WTC11 (cell line): ENCODE measurements at places on chromosomes 7 and 10. TPM values are rescaled to one million over a fixed set of nuclear protein-coding genes. Genes with fewer than 3 reads are reported as not detected.

- DNase-seq = no peak
Observed at GRCh38 chr10:4352414-4352961, 473.5 kb upstream of the AKR1E2 start.

Gene SVIL
- total RNA-seq = 27.1 to 28.7 TPM (median 28.0 TPM) in 3 replicates

Gene DMBT1
- 0.09 to 0.18 TPM (median 0.13 TPM) in 3 replicates for total RNA-seq

DNA sequence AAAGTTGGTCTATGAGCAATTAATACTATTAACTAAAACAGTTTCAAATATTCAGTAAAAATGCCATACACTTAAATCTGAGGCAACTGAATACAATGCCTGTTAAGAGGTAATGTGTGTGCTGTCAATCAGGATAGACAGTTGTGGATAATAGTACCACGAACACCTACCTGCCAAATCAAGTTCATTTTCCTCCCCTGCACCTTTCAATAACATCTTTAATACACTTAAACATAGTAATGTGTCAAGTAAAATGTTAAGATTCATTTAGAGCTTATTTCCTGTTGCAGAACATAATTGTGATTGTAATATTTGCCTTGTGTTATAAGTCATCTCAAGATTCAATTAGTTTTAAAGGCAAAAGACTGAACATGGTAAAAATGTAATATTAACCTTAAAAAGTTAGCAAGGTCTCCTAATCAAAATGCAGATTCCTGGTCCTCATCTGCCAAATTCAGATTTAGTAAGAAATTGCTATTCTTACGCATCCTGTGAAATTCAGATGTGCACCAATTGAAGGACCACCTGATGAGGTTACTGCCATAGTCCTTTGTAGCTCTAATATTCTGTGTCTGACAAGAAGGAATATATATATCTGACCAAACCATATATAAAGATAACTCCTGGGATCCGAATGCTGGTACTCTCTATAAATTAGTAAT is 37.1 kb downstream of the COL1A2 start:
- no peak for DNase-seq

DNA sequence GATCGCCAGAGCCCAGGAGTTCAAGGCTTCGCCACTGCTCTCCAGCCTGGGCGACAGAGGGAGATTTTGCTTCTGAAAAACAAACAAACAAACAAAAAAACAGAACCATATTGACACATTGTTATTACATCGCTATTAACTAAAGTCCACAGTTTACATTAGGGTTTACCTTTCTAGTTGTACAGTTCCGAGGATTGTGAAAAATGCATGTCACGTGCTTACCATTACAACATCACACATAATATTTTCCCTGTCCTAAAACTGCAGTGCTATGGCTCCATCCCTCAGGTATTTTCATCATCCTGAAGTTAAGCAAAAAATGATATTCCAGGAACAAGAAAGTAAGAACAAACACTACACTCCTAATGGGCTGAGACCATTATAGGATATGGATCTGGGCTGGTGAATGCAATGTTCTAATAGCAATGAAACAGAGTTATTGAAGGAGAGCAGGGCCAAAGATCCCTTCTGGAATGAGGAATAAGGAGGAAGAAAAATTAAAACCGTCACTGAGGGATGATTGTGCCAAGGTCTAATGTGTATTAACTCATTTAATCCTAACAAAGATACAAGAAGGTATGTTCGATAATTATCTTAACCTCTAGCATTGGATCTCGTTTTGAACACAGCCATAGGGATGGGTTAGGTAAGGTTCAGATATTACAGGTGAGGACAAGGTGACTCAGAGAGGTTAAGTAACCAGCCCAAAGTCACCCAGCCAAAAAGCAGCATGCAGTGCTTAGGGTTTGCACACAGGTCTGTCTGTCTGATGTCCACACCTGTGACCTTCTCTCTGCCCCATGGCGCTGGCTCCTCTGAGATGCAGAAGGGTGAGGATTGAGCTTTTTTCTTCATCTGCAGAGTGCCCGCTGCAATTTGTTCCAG is 14.0 kb upstream of the CUX1 start:
- no peak for DNase-seq

Gene OR2A42
- 0.20 to 0.37 TPM (median 0.27 TPM) in 3 replicates for total RNA-seq

Gene LARP4B
- total RNA-seq = 83.0 to 91.5 TPM (median 87.1 TPM) in 3 replicates

GRCh38 chr10:96230527-96230926 is 40.8 kb downstream of the BLNK start:
- DNase-seq = no peak

DNA sequence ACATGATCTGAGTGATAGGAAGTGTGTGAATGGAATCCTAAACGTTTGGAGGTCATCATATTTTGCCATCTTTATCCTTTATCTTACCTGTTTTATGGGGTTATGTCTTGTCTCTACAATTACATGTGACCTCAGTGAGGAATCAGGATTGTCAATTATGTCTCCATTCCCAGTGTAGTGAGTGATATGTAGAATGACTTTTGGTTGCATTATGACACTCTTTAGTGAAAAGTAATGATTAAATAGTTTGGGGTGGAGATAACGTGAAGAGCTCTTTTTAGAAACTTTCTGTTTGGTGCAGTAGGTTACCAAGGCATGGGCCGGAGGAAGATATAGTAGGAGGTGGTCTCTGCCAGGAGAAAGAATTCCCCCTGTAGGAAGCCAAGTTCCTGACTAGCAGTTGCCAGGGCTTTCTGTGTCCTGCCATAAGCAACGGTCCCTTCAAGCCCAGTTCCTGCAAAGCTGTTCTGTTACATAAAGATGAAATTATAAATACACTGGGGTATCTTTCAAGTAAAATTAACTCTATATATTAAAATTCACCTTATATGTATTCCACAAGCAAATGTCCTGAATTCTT is 228.2 kb downstream of the NSUN6 start:
- no peak for DNase-seq

Gene SLC29A4
- total RNA-seq = 11.8 to 14.4 TPM (median 11.9 TPM) in 3 replicates

DNA sequence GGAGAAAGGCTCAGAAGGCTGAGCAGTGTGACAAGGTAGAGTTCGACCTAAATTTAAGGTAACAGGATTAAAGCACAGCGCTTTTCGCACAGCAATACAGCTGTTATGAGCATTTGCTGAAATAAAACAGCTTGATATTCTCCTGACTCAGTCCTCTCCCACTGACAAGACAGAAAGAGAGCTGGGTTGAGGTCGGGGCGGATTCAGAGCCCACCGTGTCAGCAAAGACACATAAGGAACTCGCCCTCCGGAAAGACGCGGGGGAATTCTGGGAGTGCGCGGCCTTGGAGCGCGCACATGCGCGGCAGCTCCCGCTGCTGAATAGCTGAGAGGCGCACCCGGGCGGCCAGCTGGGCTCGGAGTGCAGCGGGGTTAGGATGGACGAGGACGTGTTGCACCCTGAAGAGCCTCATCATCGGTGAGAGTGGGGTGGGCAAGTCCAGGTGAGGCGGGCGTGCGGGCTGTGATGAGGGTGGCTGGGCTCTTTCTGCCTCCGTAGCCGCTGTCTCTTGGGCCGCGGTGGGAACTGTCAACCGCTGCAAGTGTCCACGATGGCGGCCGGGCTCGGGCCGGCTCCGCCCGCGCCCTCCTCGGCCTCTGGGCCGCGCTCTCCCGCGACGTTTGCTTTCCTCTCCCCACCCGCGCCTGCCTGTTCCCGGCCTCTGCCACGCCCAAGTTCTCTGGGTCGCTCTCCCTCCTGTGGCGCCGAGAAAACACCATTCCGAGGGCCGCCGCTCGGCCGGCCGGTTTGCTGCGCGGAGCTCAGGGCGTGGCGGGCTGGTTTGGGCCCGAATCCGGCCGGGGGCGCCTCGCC is 120.6 kb downstream of the LYZL1 start:
- DNase-seq = no peak

Gene TUBB8
- total RNA-seq = 2.3 to 2.6 TPM (median 2.4 TPM) in 3 replicates

GRCh38 chr7:128928159-128928813 is 9.4 kb upstream of the IRF5 start:
- no peak for DNase-seq

GRCh38 chr7:2042650-2043049 is 190.1 kb downstream of the MAD1L1 start:
- peak; percentile 7 for DNase-seq

Gene ACTL6B
- total RNA-seq = 0.96 to 1.3 TPM (median 0.99 TPM) in 3 replicates

DNA sequence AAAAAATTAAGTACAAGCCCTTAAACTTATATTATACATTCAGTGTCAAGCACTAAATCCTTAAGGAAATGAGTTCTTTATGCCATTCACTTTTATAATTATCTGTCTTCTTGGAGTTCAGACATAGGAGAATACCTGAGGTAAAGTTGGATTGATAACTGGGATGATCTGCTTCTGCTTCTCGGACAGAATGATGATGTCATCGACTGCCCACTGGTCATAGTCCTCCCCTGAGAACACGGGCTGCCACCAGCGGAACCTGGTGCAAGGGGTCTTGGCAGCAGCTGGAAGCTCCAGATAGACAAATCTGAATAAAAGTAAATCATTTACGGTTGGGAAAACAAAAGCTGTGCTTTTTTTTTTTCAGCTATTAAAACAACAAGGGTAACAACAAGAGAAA is 148.2 kb upstream of the SLC26A5 start:
- no peak for DNase-seq

DNA sequence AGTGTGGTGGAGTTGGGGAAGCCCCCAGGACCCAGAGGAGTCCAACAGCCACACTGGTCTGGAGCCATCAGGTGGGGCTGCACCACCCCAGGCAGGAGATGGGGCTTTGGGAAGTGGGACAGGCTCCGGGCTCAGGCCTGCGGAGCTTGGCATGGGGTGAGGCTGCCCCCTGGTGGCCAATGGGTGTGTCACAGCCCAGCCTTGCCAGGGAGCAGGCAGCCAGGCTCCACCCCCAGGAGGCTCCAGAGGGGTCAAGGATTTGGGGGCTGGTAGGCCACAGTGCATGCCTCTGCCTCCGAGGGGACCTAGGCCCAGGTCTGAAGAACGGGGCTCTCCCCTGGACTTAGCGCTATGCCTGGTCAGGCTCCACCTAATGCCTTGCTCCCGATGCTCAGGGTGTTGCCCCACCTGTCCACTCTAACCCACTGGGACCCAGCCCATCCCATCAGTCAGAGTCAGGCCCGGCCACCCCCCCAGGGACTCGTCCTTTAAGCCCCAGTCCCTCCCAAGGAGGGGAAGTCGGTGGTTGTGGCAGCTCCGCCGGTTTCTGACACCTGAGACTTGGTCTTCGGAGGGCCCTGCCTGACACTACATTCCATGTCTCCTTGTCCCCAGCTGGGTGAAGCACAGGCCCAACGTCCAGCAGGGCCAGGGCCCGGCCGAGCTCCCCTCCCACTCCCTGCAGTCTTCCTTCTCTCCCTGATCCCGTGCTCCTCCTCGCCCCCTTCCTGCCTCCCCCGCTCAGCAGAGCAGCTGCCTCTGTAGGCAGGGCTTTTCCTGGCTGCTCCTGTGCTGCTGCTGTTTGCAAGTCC is 11.3 kb upstream of the SAMD8 start:
- peak; percentile 96 for DNase-seq

Gene SPDYE11
- total RNA-seq = not detected in 3 replicates

GRCh38 chr7:142886866-142887265 is 1.3 kb upstream of the TRPV6 start:
- DNase-seq = no peak

DNA sequence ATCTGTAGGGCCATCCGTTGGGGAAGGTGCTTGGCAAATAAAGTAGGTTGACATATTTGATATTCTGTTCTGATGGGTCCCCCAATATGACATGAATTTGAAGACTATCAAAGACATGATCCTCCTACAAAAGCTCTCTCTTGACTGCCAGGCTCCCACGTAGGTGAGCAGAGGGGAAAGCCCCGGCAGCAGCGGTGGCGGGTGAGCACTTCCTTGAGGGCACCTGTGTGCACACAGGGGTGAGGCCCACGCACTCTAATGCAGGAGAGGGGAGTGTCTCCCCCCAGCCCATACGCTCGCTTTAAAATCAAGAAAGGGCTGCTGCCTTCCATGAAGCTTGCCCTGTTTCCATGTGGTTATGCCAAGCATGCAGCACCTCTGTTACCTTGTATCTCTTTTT is 100.4 kb downstream of the TAX1BP1 start:
- DNase-seq = no peak

DNA sequence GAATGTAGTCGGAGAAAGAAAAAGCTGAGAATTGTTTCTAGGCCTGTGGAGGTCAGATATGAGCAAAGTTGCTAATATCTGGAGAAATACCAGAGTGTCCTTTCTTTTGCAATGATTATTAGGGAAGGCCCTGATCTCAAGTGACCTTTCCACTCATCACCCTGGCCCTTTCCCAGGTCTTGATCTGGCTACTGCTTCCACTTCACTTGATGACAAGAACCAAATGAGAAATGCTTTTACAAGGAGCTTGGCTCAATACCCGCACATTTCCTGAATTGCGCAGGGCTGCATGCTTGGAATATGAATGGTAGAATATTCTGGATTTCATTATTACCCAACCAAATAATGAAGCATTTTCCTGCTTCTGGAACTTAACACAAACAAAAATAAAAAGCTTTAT is 104.6 kb downstream of the ITGB8 start:
- DNase-seq = no peak

Gene ATOH7
- 0.30 to 0.44 TPM (median 0.31 TPM) in 3 replicates for total RNA-seq

- DNase-seq = no peak
Observed at GRCh38 chr10:92538231-92538958, 35.5 kb downstream of the IDE start.

- no peak for DNase-seq
Observed at GRCh38 chr10:30115626-30115940, 56.2 kb upstream of the JCAD start.

Gene RBP3
- total RNA-seq = not detected in 3 replicates

DNA sequence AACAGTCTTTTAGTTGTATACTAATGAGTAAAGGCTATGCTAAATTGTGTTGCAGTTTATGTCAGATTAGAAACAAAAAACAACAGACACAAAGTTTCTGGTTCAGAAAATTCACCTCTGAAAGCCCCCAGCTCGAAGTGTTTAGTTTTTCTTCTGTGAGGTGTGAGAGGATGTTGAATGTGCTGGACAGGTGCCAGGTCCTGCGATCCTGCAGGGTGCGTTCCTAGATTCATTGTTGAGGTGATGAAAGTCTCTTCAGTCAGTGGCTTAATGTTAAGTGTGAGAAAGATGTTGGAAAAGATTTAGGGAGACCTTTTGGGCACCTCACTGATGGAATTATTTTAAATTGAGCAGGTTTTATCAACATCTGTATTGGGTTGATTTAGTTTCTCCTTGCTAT is 287.3 kb downstream of the SDK1 start:
- DNase-seq = no peak

GRCh38 chr7:117982071-117983055 is 109.1 kb upstream of the CTTNBP2 start:
- DNase-seq = no peak

Gene HTR7
- 8.9 to 11.2 TPM (median 9.3 TPM) in 3 replicates for total RNA-seq

GRCh38 chr10:130206216-130206737 is 70.1 kb downstream of the GLRX3 start:
- no peak for DNase-seq
